ENCODE measurements at places on chromosomes 5 and 9.

DNA sequence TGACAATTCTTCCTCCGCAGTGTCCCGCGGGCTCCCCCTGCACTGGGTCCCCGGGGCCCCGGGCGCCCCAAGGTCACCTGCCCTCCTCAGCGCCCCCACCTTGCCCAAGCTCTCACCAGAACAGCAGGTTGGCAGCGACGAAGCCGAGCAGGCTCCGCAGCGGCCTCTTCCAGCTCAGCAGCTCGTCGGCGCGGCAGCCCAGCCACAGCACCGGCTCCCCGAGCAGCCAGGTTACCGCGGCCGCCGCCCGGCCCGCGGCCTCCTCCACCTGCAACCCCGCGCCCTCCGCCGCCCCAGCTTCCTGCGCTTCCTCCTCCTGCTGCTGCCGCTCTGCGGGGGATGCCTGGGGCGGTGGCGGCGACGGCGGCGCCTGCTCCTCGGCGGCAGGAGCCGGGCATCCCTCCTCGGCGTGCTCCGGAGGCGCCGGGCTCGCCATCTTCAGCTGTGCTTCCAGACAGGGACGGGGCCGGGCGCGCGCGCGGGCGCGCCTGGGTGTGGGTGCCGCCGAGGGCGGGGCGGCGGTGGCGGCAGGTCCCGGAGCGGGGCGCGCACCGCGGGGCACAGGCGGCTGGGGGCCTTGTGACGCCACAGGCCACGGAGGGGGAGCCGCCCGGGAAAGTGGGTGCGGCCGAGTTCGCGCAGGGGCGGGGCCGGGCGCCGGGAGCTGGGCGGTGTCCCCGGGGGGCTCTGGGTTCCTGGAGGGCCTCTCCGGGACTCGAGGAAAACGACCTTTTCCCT is at the start of gene RETREG1:
Gene RETREG1 (minus strand): TSS at position 462 of the 738 bp plus-strand sequence. CDS start 26 bp downstream, at position 436.
- peak; percentile 83 for DNase-seq

DNA sequence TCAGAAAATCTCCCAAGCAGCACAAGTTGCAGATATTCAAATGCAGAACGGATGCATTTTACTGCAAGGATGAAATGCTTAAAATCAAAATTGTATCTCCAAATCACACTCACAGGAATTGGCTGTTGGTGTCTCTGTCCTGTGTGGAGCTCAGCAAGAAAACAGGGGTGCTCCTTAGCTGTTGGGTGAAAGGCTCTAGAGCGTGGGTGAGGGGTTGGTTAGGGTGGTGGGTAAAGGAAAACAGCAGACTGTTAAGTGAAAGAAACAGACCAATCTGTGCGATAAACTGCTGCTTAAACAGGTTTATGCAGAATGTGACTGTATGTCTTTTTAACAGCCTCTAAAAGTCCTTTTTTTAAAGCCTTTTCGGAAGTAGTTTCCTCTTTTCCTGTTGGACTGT is 19.8 kb downstream of the CDH6 start:
- DNase-seq, result no peak

DNA sequence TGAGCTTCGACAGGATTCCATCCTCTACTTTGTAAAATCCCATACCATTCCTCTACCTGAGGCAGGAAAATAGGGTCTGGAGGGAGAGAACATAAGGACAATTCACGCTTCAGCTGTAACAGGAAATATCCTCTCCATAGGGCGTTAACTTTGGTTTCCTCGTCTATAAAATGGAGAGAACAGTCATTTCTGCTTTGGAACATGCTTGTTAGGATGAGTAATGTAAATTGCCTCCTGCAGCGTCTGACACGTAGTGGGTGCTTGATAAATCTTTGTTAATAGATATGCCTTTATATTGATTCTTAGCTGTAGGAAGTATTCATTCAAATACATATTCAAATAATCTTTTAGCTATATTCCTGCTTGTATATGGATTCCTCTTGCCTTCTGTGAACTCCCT is 711 bp upstream of the SUB1 start:
- DNase-seq, result no peak

DNA sequence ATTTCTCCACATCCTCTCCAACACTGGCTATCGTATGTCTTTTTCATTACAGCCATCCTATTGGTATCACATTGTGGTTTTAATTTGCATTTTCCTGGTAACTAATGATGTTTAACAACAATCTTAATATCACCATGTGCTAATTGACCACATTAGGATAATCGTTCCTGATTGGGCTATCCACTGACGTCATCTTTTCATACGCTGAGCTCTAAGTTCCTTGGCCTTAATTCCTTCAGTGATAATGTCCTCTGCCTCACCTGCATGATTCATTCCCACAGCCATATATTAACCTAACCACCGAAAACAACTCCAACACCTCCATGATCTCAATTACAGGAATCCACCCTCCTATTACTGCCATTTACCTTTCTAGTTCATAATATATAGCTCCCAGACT is 547.9 kb upstream of the BRINP1 start:
- no peak for DNase-seq

GRCh38 chr5:96509721-96510350 is 76.8 kb upstream of the PCSK1 start:
- DNase-seq, result no peak

DNA sequence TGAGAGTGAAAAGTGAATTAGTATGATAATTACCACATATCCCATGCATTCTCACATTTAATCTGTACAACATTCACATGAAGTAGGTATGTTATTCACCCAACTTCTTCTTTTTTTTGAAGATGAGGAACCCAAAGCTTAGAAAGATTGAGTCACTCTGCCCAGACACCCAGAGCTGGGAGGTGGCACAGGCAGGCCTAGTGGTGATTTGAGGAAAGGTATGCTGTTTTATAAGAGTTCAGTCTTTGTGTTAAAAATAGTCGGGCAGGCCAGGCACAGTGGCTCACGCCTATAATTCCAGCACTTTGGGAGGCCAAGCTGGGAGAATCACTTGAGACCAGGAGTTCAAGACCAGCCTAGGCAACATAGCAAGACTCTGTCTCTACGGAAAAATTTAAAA is 285.3 kb downstream of the NR3C1 start:
- no peak for DNase-seq

DNA sequence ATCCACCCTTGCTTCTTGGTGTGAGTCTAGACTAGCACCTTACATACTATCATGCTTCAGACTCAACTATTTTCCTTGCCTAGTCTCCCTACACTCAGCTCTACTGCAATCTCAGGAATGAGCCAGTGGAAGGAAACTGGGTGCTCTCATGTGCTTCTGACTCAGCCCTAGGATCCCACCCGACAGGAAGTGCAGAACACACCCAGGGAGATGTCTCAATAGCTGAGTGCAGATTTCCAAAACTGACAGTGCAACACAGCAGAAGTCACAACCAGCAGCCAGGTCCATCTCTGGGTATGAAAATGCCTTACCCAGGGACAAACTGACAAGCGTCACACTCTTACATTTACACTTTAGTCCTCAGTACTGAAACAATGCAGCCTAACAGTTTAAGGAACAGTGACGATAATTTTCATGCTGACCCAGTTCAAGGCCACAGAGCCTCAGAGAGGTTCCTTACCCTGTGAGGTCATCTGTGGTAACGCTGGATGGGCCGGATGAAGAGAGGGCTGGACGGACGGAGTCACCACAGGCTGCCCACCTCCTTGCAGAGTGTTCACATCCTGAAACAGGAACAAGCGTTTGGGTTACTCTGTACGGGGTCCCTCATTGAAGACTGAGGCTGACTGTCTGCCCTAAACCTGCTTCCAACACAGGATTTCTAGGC is 33.0 kb downstream of the FKBP15 start:
- peak; percentile 8 for DNase-seq

GRCh38 chr9:37776328-37776727 is 8.5 kb downstream of the EXOSC3 start:
- DNase-seq, result no peak

DNA sequence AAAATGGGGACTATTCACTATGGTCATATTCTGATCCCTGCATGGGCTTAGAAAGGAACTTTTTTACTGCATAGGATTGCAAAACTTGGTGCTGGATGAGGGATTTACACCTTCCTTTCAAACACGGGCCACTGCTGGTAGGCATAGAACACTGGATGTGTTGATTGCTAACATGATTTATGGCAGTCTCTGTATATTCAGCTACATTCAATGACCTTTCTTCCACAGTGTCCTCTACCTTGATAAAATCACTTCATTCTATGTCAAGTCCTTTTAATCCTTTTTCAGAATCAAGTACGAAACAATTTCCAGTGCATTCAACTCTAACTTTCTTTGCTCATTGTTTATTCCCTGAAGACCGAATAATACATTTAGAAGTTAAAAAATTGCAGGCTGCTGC is 91.9 kb upstream of the ATG10 start:
- DNase-seq, result no peak

DNA sequence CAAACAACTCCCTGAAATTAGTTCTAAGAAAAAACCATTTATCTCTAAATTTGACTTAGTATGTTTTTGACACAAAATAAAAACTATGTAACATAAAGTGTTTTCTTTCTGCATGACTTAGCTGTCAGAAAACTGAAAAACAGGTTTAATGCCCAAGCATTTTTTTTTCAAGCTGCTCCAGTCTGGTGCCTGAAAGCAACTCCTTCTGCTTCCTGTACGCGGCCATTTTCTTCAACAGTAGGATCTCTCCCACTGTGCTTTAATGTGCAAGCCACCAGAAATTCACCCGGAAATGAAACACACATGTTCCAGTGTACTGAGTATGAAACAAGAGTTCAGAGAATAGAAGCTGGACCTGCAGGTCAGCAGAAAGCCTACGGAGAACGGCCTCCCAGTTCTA is 161.2 kb downstream of the MED27 start:
- DNase-seq, result no peak

DNA sequence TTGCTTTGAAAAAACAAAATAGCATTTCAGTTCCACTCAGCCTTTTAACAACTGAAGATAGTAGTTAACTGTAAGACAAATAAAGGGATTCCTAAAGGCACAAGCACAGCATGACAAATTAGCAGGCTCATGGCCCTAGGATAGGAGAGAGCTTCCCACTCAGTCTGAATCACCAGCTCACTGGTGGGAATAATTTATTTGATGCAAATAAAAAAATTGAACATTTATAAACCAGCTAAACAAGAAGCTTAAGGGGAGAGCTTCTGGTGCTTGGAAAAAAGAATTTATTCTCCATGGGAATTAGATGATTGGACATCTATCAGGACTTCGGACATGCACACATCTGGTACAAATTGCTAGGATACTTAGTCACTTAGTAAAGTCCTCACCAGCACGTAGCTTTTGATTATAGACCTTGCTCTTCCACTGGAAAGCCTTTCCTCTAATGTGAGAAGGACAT is 294.1 kb upstream of the TNC start:
- no peak for DNase-seq

Data from CD4-positive, alpha-beta T cell treated with Interleukin-2 at 100 ng/mL for 4 hours (primary cell).